Osteoblast (primary cell): ENCODE measurements at places on chromosomes 5 and 9. TPM values are rescaled to one million over a fixed set of nuclear protein-coding genes. Genes with fewer than 3 reads are reported as not detected.

GRCh38 chr9:12816656-12817101, 41.9 kb downstream of the LURAP1L start:
- H3K4me1 ChIP-seq: peaks cover 83% of the 10 kb centered on the region
- H3K27me3 ChIP-seq: no peaks in the 10 kb centered on the region
- no peak for DNase-seq
- H3K4me3 ChIP-seq: no peak overlapping the region
- H3K27ac ChIP-seq: peak overlapping the region; percentile 98

DNA sequence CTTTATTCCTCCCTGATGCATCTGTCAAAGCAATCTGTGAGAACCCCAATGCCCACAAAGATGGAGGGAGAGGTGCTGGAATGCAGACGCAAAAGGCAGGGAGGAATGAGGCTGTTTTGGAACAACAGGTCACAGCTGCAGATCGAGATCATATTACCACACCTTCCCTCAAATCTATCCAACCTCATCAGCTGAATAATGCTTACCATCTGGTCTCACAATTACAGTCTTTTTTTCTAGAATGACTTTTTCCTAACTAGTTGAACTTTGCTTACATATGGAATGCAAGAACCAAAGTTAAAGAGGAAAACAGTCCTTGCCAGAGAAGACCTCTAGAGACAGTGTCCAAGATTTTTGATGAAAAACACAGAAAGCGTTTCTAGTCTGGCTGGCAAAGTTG, 158.1 kb downstream of the LPAR1 start:
- peak; percentile 8 for DNase-seq
- no peak overlapping the region for H3K27ac ChIP-seq
- H3K4me1 ChIP-seq: peaks cover 6% of the 10 kb centered on the region
- H3K4me3 ChIP-seq: no peak overlapping the region

- no peak for DNase-seq
- H3K27ac ChIP-seq: no peak overlapping the region
- no peaks in the 10 kb centered on the region for H3K27me3 ChIP-seq
- H3K4me3 ChIP-seq: no peak overlapping the region
- no peaks in the 10 kb centered on the region for H3K4me1 ChIP-seq
These were observed 205.1 kb downstream of the SNCAIP start for GRCh38 chr5:122517091-122517490.

- H3K27ac ChIP-seq: no peak within 1 kb of the TSS
- H3K4me1 ChIP-seq: no peaks in the 10 kb centered on the region
These were observed at the start of gene GRIN3A for GRCh38 chr9:101738566-101739183. Gene GRIN3A (minus strand): TSS chr9:101738647. CDS start chr9:101737979, 668 bp downstream.

- no peak for DNase-seq
- peaks cover 2% of the 10 kb centered on the region for H3K4me1 ChIP-seq
- no peaks in the 10 kb centered on the region for H3K27me3 ChIP-seq
- no peaks in the 10 kb centered on the region for H3K36me3 ChIP-seq
These were observed 65.6 kb upstream of the CD180 start for GRCh38 chr5:67262206-67262605.

DNA sequence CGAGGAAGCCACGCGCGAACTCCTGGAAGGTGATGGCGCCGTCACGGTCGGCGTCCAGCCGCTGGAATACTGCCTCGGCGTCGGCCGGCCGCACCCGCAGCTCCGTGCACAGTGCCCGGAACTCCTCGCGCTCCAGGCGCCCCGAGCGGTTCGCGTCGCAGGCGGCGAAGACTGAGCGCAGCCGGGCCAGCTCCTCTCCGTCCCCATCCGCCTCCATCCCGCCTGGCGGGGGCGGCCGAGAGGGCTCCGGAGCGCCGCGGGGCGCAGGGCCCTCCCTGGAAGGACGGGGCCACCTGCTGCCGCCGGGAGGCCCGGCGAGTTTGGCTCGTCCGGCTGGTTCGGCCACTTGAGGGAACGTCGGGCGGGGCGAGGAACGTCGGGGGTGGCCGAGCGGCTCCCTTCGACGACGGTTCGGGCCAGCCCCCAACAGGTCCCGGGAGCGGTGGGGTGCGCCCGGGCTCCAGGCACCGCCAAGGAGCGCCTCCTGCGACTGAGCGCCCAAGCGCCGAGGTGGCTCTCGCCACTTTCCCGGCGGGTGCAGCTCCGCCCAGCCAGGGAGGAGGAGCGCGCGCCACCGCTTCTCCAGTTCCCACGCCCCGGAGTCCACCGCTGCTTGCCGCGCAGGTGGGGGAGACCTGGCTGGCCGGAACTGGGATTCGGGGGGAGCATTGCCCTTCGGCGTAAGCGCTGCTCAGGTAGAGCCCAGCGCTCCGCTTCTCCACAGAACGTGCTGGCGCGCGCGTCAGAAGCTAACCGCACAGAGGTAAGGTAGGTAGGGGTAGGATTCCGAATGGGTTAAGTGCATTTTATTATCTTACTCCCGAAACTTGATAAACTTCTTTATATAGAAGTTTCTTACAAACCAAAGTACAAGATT, at the start of gene RASEF:
Gene RASEF (minus strand): TSS at position 492 of the 877 bp plus-strand sequence. CDS start 275 bp downstream, at position 217.
- H3K27ac ChIP-seq: no peak within 1 kb of the TSS
- peak within 1 kb of the TSS; percentile 57 for H3K4me3 ChIP-seq
- peaks cover 23% of the 10 kb centered on the region for H3K4me1 ChIP-seq
- DNase-seq: peak; percentile 82

- no peaks in the 10 kb centered on the region for H3K27me3 ChIP-seq
- peaks cover 44% of the 10 kb centered on the region for H3K4me1 ChIP-seq
- DNase-seq: peak; percentile 96
- H3K36me3 ChIP-seq: no peaks in the 10 kb centered on the region
These were observed 14.6 kb upstream of the ARSI start for GRCh38 chr5:150317048-150318003.

DNA sequence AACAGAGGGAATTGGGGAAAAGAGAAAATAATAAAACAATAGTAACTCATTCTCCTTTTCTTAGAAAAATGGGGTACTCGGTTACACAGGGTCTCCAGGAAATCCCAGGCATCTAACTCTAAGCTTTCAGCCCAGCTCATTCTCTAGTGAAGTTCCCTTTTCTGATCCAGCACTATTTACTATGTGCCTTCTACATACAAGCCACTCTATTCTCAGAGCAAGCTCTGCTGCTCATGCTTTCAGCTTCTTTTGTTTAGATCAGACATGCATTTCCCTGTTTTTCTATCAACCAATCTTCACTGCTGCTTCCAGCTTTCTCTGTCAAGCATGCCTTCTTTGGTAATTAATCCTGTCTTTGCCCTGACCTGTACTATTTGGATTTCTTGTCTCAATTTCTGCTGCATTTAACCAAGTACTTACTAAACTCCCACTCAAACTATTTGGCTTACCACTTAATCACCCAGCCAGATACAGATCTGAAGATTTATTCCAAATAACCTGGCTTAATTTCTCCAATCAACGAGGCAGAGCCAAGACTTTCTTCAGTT, 25.3 kb downstream of the OSMR start:
- peaks cover 35% of the 10 kb centered on the region for H3K4me1 ChIP-seq
- peak overlapping the region; percentile 92 for H3K27ac ChIP-seq
- H3K27me3 ChIP-seq: no peaks in the 10 kb centered on the region
- H3K36me3 ChIP-seq: peaks cover 41% of the 10 kb centered on the region

DNA sequence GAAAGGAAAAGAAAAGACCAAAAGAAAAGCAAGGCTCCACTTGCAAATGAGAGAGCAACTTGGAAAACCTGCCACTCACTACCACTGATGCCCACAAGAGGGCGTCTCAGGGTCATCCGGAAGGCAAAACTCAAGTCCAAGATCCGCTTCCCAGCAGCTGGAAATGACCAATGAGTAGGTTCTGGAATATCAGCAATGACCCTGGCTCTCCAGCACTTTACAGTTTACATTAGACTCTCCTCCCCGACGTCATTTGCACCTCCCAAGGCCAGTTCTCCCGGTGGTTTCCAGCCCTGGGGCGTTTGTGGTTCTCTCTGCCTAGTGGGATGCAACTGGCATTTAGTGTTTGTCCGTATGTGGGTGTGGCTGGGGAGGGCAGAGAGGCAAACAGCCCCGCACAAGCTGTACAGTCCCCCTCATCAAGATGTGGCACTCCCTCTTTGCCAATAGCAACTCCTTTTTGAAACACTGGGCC, 193.8 kb upstream of the ZNF618 start:
- no peaks in the 10 kb centered on the region for H3K36me3 ChIP-seq
- peaks cover 22% of the 10 kb centered on the region for H3K27me3 ChIP-seq
- H3K4me1 ChIP-seq: peaks cover 3% of the 10 kb centered on the region
- no peak overlapping the region for H3K27ac ChIP-seq

GRCh38 chr5:155616779-155617392, 603.3 kb downstream of the KIF4B start:
- H3K36me3 ChIP-seq: no peaks in the 10 kb centered on the region
- H3K27ac ChIP-seq: no peak overlapping the region
- no peak for DNase-seq
- no peaks in the 10 kb centered on the region for H3K27me3 ChIP-seq

- DNase-seq: no peak
- no peak overlapping the region for H3K4me3 ChIP-seq
- peaks cover 33% of the 10 kb centered on the region for H3K4me1 ChIP-seq
- H3K36me3 ChIP-seq: no peaks in the 10 kb centered on the region
- H3K27ac ChIP-seq: no peak overlapping the region
- peaks cover 19% of the 10 kb centered on the region for H3K27me3 ChIP-seq
These were observed 38.2 kb upstream of the TEX48 start for GRCh38 chr9:114720086-114720676.

The KCNV2 gene
- not detected in 2 replicates for total RNA-seq

The DDX4 gene
- under 0.01 TPM in 1 of 2 replicates, not detected in the other for total RNA-seq

The ROPN1L gene
- total RNA-seq: 0.59 and 0.72 TPM in 2 replicates

The PCDHGA5 gene
- total RNA-seq: 2.5 and 2.7 TPM in 2 replicates

The RASEF gene
- 1.4 and 2.1 TPM in 2 replicates for total RNA-seq

The PCDHA13 gene
- total RNA-seq: under 0.01 TPM in 2 replicates

The FOXD4L5 gene
- under 0.01 TPM in 1 of 2 replicates, not detected in the other for total RNA-seq

The PCDHB12 gene
- 0.59 and 0.72 TPM in 2 replicates for total RNA-seq

The CER1 gene
- not detected in 2 replicates for total RNA-seq

The BAAT gene
- under 0.01 TPM in 1 of 2 replicates, not detected in the other for total RNA-seq

The WDR31 gene
- total RNA-seq: 1.4 and 2.4 TPM in 2 replicates

The PKD2L2 gene
- total RNA-seq: under 0.01 TPM in 1 of 2 replicates, not detected in the other

The FGF18 gene
- total RNA-seq: under 0.01 and 0.29 TPM in 2 replicates

The PRRC1 gene
- total RNA-seq: 86.0 and 91.6 TPM in 2 replicates
